Renal cortical epithelial cell (primary cell): ENCODE measurements at places on chromosomes 5 and 9.
A peak's percentile ranks its signal among the peaks of the same experiment; 100 is the strongest.

DNA sequence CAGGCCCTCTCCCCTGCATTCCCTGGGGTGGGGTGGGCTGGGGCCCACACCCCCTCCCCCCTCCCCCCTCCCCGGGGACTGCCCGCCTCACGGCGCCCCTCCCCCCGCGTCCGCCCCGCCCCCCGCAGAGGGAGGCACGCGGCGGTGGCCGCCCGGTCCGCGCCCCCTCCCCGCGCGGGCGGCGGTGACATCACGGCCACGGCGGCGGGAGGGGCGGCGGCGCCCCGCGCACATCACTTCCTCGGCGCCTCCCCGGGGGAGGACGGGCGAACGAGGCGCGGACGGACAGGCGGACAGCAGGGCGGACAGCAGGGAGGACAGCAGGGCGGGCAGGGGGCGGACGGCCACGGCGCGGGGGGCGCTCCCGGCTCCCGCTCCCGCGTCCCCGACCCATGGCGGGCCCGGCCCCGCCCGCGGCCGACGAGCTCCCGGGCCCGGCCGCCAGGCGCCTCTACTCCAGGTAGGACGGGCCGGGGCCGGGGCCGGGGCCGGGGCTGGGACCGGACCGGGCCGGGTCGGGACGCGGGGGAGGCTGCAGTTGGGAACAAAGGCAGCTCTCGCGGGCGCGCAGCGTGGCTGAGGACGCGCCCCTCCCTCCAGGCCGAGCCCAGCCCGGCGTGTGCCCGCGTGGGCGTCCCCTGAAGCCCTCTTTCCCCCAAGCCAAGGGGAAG is at the start of gene GPSM1:
Gene GPSM1 (plus strand): TSS at position 236 of the 671 bp plus-strand sequence. CDS start 157 bp downstream, at position 393.
- DNase-seq = no peak

- DNase-seq = peak; percentile 14
Observed at GRCh38 chr5:138241688-138242571, 28.8 kb upstream of the CDC23 start.

DNA sequence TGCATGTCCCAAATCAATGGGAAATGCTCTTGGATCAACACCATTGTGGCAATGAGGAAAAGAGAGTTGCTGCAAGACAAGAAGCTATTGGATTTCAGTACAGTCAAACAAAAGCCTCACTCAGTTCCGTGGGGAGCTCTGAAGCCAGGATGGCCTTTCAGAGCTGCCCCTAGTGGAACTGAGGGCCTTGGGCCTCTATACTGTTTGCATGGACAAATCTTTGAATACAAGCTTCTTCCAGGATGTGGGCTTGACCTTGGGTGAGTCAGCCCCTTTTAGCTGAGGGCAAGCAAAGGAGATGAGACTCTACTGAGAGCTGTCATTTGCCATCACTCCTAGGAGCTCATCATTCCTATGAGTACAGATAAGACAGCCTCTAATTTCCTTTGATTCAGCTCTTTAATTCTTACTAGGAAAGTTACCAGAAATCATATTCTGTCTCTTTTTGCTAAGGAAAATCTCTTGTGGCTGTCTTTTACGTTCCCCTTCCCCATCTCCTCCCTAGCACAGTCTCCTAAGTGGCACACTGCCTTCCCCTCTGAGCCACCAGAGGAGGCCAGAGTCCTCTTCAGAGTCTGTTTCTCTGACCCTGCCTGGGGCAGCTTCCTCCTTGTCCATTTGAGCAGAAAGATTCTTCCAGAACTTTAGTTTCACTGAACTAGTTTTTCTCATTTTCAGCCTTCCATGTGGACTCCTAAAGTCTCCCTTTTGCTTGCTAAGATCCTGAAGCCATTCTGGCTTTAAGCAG is 168.8 kb upstream of the POC5 start:
- no peak for DNase-seq

DNA sequence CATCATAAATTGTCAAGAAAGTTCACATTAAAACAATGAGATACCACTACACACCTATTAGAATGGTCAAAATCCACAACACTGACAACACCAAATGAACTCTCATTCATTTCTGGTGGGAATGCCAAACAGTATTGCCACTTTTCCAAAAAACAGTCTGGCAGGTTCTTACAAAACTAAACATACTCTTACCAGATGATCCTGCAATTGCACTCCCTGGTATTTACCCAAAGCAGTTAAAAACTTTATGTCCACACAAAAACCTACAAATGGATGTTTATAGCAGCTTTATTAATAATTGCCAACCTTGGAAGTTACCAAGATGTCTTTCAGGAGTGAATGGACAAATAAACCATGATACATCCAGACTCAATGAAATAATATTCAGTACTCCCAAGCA is 56.8 kb downstream of the ZNF608 start:
- no peak for DNase-seq

GRCh38 chr9:105683688-105684275 is 10.6 kb upstream of the TMEM38B start:
- DNase-seq = no peak

DNA sequence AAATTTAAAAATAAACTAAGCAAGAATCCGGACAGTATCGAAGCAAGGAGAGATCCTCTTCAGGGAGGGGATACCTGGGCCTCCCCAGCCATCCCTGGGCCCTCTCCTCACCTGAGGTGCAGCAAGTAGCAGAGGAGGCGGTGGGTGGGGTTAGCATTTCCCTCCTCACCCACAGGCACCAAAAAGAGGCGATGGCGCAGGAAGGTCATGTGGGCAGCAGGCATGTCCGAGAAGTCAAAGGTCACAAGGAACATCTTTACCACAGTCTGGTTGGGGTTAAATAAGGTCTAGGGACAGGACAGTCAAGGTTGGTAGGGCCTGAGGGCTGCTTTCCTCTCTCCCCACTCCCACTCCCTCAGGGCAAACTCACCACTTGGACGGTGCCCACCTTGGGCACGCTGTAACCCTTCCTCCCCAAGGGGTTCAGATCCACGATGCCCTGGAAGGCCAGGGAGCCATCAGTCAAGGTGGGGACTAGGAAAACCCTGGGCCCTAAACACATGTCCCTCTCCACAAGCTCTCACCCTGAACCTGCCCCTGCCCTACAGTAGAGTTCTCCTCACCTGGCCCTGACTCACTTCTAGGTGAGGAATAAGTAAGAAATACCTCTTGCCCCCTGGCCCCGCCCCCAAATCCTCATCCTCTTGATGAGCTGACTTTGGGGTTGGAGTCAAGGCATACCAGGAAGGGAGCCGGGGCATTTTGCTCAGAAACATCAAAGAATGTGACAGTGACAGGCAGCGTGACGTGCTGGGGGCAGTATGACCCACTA is 2.8 kb upstream of the STOML2 start:
- DNase-seq = no peak

DNA sequence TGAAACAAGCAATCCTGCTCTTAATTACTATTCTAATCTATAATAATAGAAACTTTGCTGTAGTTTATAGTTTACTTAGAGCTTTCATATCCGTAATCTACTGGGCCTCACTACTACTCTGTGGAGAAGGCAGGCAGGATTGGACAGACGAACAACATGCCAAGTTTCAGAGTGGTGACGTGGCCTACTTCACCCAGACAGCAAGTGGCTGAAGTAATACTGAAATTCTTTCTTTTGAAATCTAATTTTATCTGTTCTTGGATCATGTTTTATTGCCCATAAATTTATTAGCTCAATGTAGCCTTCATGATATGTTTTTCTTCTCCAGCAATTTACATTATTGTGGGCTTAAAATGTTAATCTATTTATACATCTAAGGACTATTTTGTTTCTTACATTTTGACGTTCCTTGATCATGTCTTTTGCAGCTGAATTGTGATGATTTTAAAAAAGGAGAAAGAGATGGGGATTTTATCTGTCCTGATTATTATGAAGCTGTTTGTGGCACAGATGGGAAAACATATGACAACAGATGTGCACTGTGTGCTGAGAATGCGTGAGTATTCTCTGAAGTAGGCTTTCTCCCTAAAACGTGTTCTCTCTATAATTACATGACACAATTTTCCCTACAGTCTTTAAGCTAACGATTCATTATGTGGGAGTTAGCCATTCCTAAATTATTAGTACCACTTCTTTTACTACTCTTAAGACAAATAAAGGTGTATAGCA is 22.4 kb downstream of the SPINK5 start:
- DNase-seq = no peak
